ENCODE measurements at places on chromosomes 3 and 15. TPM values are rescaled to one million over a fixed set of nuclear protein-coding genes. Genes with fewer than 3 reads are reported as not detected.

DNA sequence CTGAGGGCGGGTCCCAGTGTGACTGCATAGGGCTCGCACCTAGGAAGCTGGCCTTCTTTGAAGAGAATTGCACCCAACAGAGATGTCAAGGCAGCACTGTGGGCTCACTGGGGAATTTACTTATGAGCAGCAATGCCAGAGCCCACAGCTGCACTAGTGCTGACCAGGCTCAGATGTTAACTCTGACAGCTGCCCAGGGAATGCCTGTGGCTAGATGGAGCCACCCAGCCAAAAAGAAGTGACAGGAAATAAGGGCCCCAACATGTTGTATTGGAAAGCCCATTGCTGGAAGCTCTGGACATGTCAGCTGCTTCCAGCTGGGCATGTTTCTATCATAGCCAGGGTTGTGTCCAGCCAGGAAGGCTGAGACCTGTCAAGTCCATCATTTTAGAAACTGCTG lies 90.9 kb upstream of the ZNF280D start:
- no peak for ATAC-seq

- no peak for ATAC-seq
These were observed 23.5 kb downstream of the PFN2 start for GRCh38 chr3:149947231-149947630.

DNA sequence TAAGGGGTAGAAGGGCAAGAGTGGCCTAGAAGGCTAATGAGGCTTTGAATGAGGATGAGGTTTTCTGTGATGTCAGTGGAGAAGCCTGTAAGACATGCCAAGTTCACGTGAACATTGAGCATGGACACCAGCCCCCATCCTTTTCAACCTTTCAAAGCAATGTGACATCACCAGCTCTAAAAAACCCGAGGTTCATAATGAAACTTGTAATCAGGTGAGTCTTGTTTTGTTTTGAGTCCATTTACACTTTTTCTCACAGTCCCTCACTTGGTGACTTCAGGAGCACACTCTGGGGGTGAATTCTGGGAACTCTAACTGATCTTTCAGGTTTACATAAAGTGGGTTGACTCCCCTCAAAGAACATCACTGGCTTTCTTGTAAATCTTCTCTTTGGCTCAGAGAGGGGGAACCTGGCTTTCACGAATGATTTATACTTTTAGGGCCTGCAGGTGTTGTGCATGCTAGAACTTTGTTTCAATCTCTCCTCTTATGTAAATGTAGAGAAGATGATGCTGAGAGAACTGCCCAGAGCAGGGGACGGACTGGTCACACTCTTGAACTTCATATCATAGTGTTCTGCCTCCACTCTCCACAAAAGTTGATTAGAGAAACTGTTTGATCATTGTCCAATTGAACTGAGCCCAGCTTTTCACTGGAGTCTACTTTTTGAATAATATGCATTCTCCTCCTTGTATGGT lies 224.7 kb upstream of the SATB1 start:
- ATAC-seq, result no peak

The C3orf49 gene
- total RNA-seq, result not detected

DNA sequence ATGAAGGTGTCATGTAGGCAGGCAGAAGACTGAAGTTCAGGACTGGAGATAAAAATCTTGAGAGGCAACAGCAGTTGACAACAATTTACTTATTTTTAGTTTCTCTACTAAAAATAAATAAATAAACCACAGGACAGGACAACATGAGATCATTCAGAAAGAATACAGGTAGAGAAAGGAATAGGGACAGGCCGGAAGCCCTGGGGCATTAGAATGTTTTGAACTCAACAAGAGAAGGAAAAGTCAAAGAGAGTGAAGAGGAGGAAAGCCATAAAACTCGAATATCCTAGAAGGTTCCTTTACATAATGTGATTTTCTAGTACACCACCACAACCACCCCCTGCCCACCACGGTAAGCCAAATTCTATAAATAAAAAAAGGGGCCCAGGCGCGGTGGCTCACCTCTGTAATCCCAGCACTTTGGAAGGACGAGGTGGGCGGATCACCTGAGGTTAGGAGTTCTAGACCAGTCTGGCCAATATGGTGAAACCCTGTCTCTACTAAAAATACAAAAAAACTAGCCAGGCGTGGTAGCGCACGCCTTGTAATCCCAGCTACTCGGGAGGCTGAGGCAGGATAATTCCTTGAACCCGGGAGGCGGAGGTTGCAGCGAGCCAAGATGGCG lies 4.7 kb downstream of the PIK3CB start:
- ATAC-seq, result no peak

The CYP1A1 gene
- total RNA-seq, result not detected

GRCh38 chr3:143163562-143164100 lies 44.1 kb downstream of the CHST2 start:
- ATAC-seq, result no peak

DNA sequence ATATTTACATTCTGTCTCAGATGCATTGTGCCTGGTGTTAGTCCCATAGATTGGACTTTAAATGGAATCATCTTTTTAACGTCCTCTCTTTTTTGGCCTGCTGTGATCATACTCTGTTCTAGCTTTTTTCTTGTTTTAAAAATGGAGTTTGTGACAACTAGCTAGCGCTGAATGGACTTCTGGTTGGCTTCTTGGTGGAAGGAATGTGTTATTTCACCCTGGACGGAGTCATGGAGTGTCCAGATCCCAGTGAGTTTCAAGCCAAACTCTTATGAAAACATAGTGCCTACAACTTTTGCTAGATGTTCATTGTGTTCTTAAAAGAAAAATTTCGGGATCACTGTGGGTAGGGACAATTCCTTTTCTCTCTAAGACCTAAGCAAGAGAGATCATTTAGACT lies 192.6 kb downstream of the TCF12 start:
- no peak for ATAC-seq

The PLA2G4D gene
- 1.5 TPM for total RNA-seq

DNA sequence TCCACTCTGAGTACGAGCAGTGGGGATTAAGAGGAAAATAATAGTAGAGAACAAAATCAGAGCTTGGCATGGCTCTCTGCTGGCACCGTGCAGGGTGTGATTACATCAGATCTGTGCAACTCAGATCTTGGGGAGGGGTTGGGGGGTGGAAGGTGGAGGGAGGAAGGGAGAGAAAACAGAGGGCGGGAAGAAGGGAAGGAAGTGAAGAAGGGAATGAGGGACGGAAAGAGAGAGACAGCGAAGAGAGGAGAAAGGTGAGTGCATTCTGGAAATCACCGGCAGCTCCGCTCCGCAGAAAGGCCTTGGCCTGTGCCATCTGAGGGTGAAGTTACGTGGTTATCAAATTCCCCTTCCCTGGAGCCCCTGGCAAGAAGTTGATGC lies 31.0 kb upstream of the ADAMTS17 start:
- peak; percentile 79 for ATAC-seq

The ROBO1 gene
- total RNA-seq, result 52.4 TPM

DNA sequence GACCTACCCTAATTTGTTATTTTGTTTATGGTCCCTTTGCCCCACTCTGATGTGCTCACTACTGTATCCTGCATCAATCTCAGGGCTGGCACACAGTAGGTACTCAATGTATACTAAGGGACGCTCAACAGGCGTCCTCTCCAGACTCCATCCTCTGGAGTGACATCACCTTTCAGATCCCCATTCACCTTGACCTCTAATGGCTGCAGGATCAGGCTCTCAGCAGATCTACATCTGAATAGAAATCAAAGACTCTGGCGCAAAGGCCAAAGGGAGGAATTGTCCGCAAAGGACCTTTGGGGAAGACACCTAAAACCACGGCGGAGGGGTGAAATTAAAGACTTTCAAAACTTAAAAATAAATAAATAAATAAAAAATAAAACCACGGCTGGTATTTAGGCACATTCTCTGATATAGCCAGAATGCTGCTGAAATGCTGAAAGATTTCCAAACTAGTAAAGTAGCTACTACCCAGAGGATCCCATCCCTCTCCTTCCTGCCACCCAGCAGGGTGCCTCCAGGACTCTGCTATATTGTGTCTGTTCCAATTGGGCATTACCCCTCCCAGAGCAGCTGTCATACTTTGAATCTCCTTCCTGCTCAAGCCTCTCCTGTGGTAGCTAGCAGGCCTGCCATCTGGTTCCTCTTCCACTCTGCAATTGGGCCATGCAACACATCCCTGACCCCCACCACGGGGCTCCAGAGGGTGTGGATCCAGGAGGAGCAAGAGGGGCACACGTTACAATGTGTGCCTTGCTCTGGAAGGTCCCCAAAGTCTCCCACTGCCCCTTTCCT lies 6.1 kb downstream of the SHF start:
- ATAC-seq, result no peak

- peak; percentile 58 for ATAC-seq
These were observed 139.3 kb downstream of the CHSY1 start for GRCh38 chr15:101112336-101113113.

GRCh38 chr15:25737218-25737643 lies 125.9 kb downstream of the ATP10A start:
- ATAC-seq, result no peak

DNA sequence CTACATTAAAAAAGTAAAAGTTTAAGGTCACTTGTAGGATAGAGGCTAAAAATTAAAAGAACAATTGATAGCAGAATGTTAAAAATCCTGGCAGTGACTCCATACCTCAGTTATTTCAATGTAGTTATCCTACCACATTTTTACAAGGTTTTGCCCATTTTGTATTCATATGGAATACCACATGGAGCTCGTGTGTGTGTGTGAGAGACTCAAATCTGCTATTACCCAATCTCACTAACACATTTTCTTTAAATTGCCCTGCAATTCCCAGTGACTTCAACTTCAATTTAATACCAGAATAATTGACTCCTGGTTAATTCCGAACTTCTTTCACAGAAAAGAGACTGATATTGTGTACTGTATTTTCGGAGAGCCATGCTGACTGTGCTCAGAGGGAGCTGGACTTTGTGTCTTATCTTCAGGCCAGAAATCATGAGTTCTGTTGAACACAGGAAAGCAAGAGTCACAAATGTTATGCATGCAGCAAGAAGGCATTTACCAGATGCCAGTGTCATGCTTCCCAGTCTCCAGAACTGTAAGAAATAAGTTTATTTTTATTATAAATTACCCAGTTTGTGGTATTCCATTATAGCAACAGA lies 529.0 kb upstream of the NECTIN3 start:
- no peak for ATAC-seq

The CFAP44 gene
- 2.9 TPM for total RNA-seq

- ATAC-seq, result no peak
These were observed 60.0 kb upstream of the NTRK3 start for GRCh38 chr15:88316586-88316985.

DNA sequence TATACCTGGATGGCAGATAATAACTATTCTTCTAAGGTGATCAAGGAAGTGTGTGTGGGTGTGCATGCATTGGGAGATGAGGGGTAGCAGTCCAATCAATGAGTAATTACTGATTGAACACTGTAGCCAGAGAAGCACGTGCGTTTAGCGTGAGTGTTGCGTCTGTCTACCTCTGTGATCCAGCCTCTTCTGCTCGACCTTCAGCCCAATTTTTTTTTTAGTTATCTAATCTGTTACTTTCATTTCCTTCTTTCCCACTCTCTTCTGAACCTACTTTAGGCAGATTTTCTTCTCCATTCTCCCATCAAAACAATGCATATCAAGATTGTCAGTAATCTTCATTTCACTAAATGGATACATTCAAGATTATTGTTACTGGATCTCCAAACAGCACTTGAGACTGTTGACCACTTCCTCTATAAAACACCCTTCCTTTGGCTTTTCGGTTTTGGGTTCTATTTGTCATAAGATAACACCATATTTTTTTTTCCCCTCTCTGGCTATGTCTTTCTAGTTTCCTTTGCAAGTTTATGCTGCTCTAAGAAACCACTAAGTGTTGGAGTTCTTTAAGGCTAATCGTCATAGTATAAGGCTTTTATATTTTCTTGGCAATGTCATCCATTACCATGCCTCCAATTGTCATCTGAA lies 41.0 kb downstream of the MCTP2 start:
- ATAC-seq, result no peak

The MME gene
- 0.60 TPM for total RNA-seq

DNA sequence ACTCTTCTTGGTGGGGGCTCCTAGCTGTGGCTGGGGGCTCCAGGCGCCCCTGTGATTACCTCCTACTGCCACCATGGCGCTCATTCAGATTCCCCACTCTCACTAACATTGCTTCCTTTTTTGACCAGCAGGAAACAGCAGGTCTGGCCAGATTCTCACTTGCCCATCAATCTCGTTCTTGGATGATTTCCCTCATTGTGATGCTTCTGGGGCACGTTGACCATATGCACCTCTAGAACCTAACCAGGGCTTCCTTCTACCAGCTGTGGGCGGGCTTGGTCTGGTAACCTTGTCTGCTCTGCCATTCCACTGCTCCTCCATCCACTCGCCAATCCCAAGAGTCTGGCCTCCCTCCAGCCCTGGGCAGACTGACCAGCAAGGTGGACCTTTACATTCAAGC lies 35.9 kb upstream of the PTPN23 start:
- ATAC-seq, result no peak

The IL5RA gene
- not detected for total RNA-seq

GRCh38 chr3:195522254-195523023 lies 20.7 kb downstream of the PPP1R2 start:
- peak; percentile 31 for ATAC-seq

DNA sequence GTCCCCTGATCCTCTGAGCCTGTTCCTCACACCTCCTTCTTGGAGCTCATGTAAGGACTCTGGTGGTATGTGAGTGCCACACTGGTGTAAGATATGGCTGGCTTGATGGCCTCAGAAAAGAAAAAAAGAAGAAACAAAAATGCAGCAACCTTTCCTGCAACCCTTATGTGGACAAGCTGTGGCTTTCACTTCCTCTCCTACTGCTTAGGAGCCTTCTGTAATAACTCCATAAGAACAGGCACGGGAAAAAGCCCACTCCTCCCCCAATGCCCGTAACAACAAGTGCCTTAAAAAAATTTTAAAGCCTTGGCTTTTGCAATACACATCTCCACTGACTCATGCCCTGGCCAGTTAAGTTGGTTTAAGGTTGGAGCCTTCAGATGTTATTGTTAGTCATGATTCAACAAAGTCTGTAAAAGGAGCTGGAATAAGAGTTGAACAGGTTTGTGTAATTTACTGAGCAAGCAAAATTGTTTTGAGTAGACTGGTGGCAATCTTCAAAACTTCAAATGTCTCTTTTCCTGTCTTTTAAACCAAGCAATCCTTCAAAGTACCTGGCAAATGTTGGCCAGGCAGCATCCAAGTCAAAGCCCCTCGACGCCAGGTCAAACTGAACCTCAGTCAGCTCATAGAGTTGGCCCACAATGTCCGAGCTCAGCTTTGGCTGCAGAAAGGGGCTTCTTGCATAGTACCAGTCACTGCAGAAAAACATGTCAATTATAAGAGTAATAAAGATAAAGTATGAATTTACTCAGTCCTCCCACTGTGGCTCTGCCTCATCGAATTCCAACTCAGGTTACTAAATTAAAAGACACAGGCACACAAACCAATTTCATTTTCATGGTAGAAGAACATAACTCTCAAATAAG lies 22.9 kb downstream of the FYCO1 start:
- peak; percentile 90 for ATAC-seq

- ATAC-seq, result no peak
These were observed 140.0 kb downstream of the KCNAB1 start for GRCh38 chr3:156260331-156260730.

The SLCO2A1 gene
- 17.6 TPM for total RNA-seq

GRCh38 chr3:12253516-12254343 lies 35.1 kb upstream of the PPARG start:
- no peak for ATAC-seq

- no peak for ATAC-seq
These were observed 32.4 kb downstream of the FRMD4B start for GRCh38 chr3:69353503-69353902.

GRCh38 chr15:37709669-37710068 lies 224.8 kb upstream of the TMCO5A start:
- ATAC-seq, result no peak

The KCNMB2 gene
- not detected for total RNA-seq

All from esophagus mucosa (tissue), 1 donor.